Activated T-cell treated with anti-CD3 and anti-CD28 coated beads, Interleukin-2, amount 50 U/mL, for 4 hours (primary cell): ENCODE measurements at places on chromosomes 13 and 19.

DNA sequence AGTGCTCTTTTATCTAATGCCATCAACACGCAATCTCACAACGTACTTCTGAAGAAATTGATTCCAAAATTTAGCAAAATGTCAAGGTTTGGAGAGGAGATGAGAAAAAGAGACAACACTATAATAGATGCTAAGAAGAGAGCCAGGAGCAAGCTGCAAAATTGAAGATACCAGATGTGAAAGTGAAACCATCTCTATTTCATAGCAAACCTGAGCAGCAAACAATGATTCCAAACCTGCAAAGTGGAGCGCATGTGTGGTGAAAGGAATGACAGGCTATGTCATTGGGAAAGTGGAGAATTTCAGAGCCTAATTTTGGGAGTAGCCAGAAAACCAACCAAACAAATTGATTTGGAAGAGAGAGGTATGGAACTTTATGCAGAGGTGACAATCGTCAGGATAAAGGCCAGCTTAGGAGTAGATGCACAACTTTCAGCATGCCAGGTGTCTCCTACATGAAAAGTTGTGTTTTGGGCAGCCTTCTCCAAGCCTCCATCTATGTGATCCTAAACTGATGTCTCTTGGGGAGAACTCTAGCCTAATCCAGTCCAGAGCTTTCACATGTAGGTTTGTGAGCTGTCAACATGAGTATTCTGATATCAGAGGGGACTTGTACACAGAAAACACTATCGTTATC lies 158.4 kb upstream of the FNDC3A start:
- DNase-seq = no peak

- DNase-seq = no peak
Observed at GRCh38 chr13:111479412-111479811, 159.0 kb downstream of the TEX29 start.

GRCh38 chr13:32932376-32932775 lies 83.8 kb upstream of the KL start:
- no peak for DNase-seq

GRCh38 chr13:46586751-46587514 lies 34.0 kb downstream of the LRCH1 start:
- no peak for DNase-seq

DNA sequence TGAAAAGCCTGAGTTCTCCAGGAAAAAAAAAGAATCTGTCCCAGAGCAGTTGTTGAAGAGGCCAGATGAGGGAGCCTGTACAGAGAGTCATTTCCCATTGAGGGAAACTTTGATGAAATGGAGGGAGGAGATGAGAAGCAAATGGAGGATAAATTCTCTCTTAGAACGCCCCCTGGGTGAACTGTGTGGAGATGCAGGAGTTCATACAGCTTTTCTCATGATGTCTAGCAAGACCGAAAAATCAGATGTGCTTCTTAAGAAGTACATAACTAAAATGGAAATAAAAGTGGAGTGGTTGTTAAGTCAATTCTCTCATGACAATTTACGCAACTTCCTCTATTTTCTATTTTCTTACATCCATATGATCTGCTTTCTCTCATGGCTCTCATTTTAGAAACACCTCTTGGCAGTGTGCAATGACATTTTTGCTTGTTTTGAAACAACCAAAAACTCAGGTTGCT lies 1263.1 kb downstream of the PCDH9 start:
- no peak for DNase-seq

DNA sequence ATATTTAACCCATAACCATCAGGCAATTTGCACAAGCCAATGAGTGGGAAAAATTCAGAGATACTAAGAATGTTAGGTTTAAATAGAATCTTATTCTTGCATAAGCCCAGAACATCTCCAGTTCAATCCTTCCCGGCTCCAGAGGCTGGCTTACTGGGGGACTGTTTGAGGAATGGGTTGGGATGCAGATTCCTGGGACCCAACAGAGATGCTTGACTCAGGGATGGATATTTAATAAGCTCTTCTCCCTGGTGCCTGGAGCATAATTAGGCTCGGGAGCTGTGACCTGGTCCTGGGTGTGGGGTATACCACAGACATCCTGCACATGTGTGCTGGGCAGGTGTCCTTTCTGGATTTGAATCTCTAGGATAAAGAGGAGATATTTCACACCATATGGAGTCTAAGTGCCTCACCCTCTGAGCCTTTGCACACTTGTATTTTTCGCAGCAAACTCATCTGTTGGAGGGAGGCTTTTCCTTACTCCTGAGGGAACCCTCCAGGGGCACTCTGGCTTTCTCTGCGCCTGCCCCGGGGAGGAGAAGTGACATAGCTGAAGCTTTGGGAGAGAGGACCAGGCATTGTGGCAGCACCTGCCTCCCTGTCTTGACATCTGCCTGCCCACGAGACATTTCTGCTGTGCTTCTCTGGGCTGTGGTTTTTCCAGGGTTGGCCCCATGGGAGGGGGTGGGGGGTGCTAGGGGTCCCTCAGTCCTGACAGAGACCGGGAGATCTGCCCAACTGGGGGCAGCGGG lies 36.1 kb upstream of the ANKRD10 start:
- no peak for DNase-seq

DNA sequence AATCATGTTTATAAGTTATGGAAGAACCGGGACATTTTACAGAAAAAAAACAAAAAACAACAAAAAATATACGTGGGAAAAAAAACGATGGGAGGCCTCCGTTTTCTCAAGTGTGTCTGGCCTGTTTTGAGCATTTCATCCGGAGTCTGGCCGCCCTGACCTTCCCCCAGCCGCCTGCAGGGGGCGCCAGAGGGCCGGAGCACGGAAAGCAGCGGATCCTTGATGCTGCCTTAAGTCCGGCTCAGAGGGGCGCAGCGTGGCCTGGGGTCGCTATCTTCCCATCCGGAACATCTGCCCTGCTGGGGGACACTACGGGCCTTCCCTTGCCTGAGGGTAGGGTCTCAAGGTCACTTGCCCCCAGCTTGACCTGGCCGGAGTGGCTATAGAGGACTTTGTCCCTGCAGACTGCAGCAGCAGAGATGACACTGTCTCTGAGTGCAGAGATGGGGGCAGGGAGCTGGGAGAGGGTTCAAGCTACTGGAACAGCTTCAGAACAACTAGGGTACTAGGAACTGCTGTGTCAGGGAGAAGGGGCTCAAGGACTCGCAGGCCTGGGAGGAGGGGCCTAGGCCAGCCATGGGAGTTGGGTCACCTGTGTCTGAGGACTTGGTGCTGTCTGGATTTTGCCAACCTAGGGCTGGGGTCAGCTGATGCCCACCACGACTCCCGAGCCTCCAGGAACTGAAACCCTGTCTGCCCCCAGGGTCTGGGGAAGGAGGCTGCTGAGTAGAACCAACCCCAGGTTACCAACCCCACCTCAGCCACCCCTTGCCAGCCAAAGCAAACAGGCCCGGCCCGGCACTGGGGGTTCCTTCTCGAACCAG lies 1.8 kb upstream of the APOE start:
- DNase-seq = peak; percentile 74

- no peak for DNase-seq
Observed at GRCh38 chr13:110176431-110176830, 130.5 kb downstream of the COL4A1 start.

DNA sequence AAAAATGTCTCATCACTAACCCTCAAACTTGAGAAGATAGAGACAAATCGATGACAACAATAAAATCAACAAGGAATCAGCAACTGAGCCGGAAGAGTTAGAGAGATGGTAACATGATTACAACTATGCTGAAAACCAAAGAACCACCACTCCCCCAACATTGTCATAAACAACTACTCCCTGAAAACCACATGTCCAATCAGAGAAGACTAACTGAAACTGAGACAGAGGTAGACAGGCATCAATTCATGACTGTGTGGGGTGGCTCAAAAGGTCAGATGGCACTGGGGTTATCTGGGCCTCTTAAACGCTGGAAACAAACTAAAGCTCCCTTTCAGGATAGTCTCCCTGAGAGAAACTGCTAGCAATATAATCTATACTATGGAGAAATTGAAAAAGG lies 488.8 kb downstream of the KCTD12 start:
- DNase-seq = no peak

DNA sequence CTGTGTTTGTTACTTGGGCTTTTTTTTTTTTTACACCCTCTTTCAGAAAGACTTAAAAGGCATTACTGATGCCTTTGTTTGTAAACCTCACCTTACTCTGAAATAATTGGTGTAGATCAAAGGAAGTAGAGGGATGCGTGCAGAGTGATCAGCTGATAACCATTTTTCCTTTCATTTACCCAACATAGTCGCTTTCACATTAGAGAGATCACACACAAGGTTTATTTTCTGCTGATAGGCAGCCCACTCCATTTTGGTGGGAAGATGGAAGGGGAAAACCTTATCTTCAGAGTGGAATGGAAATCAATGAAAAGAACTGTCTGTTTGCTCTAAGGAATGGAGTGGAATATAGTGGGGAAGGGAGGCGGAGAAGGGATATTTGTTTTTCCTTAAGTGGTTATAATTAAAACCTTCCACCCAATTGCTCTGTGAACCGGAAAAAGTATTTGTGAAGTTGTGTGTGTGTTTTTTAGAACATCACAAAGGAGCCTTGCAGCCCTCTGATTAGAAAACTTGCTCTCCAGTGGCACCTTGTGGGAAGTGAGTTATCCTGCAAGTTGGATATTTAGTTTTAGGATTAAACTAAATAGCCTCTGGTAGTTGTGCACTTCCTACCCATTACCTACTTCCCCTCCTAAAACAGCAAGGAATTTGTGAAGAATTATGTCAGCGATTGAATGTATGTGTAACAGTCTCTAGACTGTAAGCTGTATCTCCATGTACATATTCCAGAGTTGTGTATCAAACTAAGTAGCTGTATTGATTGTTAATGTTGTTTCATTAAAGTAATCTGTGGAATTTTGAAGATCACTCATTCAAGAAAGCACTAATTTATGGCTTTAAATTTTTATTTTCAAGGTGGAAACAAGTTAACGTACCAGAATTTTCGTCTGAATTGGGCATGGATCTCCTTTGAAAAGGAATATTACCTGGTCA lies 76.8 kb downstream of the FREM2 start:
- no peak for DNase-seq

DNA sequence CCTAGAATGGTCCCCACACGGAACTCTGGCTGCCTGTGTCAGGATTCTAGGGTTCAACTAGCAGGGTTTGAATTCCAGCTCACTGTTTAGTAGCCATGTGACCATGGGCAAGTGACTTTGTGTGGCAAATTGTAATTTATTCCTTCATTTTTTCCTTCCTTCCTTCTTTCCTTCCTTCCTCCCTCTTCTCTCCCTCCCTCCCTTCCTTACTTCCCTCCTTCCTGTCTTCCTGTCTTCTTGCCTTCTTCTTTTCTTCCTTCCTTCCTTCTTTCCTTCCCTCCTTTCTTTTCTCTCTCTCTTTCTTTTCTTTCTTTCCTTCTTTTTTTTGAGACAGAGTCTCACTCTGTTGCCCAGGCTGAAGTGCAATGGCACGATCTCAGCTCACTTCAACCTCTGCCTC lies 8.5 kb upstream of the DENND1C start:
- no peak for DNase-seq

- DNase-seq = no peak
Observed at GRCh38 chr19:30557212-30557611, 185.0 kb downstream of the ZNF536 start.

DNA sequence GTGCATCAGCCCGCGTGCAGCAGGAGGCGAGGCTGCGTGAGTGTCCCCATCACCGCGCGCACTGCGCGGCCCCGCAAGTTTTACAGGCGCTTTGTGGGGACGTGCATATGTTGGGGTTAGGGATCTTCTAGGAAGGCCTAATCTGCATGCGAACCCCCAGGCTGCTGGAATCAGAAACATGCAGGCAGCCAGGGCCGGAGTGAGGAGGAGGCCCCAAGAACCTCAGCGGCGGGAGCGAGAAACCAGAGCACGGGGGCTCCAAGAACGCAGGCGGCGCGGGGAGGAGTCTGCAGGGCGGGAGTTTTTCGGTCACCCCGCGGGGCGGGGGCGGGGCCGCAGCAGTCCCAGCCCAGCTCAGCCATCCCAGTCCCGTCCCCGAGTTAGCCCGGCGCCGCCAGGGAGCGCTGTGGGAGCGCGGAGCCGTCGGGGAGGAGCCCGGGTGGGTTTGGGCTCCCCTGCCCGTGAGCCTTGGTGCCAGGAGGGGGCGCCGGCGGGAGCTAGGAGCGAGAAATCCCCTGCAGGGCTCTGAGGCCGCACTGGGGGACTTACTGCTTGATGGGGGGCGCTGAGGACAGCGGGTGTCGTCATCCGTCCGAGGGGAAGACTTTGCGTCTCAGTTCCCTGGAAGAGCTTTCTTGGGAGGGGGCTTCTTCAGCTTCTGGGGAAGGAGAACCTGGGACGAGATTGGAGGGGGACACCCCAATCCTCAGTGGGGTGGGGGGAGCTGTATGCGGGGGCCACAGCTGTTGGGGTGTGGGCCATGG lies 933 bp upstream of the NRTN start:
- peak; percentile 90 for DNase-seq

DNA sequence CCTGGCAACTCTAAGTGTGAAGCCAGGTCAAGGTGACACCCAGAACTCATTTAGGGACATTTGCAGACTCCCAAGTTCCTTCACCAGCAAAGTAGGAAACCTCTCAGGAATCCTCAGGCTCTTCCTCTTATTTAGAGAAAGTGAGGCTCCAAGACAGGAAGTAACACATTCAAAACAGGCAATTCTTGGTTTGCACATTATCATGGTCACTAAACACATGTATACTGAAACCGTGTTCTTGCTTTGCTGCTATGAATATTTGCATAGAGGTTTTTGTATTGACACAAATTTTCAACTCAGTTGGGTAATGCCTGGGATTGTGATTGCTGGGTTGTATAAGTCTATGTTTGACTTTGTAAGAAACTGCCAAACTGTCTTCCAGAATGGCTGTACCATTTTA lies 13.2 kb upstream of the URI1 start:
- DNase-seq = no peak

- DNase-seq = no peak
Observed at GRCh38 chr13:70363991-70364390, 255.7 kb upstream of the KLHL1 start.

DNA sequence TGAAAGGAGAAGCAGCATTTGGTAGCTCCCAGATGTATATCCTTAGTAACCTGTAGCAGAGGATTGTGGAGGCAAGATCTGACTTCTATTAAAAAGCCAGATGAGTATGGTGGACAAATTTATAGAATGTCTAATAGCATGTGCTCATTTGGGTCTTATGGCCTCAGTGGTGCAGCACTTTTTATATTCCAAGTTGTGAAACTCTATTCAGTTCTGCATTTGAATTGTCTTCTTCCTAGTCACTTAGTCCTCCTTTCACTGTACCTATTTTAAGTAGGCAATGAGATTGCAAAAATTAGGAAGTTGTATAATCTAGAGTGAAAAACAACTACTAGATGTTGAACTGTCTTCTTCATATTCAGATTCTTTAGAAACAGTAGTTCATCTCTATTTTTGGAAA lies 412.5 kb upstream of the PCDH9 start:
- DNase-seq = no peak

DNA sequence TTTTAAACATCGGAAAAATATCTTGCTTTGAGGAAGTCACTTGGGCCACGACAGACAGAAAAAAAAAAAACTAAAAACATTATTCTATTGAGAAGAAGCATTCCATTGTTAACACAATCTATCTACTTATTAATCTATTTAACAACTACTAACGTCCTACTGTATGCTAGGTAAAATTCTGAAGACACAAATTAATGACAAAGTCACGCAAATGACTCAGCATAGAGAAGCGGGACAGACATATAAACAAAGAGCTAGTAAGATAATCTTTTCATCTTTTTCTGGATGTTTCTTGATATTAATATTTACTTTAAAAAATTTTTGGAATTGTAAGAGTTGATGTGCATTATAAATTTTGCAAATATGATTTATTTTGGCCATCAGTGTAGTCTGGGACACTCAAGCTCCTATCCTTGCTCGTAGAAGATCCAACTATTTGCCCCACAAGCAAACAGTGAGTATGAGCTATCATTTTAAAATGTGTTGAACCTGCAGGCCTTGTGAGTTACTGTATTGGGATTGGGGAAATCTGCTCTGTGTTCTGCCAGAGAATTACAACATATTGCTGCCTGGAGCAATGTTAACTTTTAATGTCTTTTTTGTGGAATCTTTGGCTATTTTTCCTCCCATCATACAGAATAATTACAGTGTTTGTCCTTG lies 109.1 kb downstream of the PCDH9 start:
- DNase-seq = no peak
